OCI-M1 (cell line): ENCODE measurements at places on chromosomes 5 and 9.

DNA sequence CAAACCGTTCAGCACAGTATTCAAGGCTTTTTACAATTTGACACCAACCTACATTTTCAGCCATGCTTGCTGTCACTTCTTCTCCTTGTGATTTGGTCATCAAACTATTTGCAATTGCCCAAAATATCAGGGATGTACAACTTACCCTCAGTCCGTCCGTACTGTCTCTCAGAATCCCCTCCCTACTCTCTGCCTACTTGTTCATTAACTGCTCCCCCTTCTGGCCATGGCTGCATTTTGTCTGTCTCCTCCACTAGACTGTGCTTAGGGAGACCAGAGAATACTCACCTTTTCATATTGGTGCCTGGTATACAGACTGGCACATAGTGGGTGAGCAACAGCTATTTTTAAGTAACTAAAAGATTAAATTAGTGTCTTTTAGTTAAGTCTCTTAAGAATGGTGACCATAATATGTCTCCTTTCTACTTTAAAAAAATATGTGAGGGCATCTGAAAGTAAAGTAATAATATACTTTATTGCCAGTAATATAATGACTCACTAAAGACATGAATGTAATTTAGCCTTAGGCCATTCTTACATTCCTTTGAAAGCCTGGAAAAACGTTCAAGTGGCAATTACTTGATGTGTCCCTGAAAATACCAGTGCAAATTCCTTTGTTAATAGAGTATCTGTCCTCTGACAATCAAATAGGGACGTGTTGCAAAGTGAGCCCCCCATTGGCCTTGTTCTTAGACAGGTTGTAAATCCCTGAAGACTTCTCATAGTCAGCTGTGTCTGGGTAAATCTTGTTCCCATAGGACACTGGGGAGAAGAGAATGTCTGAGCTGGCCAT lies 27.8 kb downstream of the PRLR start:
- peak; percentile 42 for DNase-seq

DNA sequence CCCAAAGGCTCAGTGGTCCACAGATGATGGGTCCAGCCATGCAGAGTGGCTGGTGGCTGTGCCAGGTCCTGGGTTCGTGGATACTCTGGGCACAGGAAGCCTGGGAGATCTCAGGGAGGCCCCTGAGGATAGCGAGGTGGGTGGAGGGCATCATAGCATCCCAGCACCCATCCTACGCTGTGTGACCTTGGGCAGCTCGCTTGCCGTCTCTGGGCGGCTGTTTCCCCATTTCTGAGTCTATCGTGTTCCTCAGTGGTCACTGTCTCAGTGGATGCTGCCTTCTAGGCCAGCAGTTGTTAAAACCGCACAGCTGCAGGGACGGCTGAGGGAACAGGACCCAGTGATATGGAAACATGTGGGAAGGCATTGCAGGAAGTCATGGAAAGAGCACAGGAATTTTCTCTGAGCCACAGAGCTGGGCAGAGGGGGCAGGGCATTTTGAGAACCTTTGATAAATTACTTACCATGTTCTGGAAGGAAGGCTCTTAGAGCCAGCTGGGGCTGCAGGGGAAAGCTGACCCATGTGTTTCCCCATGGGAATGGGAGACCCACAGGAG lies 86.4 kb upstream of the COL5A1 start:
- DNase-seq, result no peak

DNA sequence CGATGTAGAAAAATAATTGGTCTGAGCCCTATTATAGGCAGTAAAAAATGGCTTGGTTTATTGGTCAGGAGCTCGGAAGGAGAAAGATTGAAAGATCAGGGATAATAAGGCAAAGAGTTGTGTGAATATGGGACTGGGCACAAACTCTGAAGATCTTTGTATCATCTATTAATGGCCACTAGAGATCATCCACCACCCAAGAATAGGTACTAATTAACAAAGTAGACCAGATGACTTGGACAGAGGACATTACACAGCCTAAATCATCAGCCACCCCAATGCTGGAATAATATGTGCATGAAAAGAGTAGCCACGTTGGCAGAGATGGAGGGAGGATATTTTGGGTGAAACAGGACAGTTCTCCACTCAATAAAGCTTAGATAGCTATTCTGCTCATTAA lies 364.1 kb downstream of the EFNA5 start:
- DNase-seq, result no peak

DNA sequence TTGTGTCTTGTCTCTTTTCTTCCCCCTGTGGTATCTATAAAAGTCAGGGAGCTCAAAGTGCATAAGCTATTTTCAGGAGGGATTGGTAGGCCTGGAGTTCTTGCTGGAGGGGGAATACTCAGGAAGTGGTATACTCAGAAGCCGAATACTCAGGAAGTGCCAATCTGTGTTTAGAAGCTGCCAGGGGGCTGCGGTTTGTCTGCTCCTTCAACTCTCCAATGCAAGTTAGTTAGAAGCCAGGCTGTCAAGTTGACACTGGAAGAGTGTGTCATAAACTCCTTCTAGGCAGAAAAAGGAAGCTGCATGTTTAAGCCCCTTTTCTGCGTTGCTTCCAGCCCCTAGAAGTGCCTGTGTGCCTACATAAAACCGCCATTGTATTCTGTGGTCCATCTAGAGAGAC lies 366.5 kb downstream of the TAF11L14 start:
- peak; percentile 57 for DNase-seq

- no peak for DNase-seq
Observed at GRCh38 chr5:136399527-136399926, 34.2 kb upstream of the TRPC7 start.

DNA sequence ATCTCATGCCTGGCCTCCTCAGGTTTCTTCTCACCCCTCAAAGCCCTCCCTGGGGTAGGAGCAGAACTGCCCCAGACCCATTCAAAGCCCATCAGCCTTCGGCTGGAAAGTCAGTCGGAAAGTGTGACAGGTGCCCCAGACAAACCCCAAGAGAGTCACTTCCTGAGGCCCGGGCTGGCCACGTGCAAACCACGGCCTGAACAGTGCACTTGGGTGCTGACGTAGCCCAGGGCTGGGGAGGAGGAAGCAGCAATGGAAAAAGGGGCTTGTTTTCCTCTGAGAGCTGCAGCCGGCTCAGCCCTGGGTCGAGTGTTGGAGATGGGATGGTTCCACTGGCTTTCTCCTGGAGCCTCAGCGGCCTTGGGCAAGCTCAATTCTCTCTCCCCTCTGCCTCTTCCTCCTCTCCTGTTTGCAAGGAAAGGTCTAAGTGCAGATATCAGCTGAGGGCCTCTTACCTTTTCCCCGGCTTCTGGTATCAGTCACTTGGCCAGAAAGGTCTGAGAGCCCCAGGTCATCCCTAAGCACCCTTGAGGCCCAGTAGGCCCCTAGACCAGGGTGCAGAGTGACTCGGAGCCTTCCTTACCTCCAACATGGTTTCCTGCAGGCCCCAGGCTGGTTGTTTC lies 5.9 kb upstream of the EGR1 start:
- DNase-seq, result no peak

DNA sequence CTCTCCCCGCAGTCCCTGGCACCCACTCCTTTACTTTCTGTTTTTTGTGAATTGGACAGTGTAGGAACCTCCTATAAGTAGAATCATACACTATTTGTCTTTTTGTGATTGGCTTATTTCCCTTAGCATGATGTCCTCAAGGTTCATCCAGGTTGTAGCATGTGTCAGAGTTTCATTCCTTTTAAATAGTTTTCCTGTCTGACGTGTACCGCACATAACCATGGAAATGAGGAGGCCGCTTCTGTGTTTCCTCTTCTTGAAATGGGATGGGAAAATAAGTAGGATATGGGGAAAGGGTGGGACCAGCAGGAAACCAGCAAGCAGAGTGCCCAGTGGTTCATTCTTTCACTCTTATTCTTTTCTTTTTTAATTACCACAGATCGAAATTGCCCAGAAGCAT lies 72.6 kb upstream of the ENTREP1 start:
- no peak for DNase-seq

- no peak for DNase-seq
Observed at GRCh38 chr9:127083138-127083980, 39.1 kb downstream of the ANGPTL2 start.

DNA sequence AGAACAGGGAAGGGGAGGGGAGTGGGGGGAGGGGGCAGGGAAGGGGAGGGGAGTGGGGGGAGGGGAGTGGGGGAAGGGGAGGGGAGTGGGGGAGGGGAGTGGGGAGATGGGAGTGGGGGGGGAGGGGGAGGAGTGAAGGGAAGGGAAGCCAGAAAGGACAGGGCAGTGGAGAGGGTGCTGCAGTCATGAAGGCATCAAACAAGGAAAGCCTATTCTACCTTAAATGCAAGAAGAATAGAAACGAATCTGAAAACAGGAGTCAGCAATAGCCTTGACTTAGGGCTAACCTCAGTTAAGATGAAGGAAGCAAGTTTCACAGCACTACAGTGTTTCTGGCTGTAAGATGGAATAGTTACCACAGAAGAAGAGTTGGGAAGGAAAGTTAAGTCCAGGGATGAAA lies 59.5 kb downstream of the CAMSAP1 start:
- peak; percentile 3 for DNase-seq

- DNase-seq, result no peak
Observed at GRCh38 chr9:981491-981898, 5.0 kb downstream of the DMRT3 start.

DNA sequence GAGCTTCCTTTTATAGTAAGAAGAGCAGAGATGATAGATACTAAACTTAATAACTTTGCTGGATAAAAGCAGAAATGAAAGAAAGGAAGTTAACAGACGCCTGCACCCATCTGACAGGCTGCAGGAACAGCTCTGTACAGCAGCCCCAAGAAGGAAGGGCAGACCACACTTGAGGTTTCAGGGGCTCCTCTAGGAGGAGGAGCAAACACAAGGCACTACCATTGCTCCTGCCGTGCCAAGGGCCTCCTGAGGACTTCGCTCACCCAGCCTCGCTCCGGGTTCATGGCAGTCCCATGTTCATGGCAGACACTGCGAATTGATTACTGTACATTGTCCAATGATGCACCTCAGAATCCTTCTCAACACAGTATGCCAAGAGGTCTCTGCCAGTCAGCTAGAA lies 85.1 kb downstream of the AMBP start:
- DNase-seq, result no peak

GRCh38 chr9:80013891-80014290 lies 442.1 kb downstream of the TLE4 start:
- DNase-seq, result no peak

- DNase-seq, result no peak
Observed at GRCh38 chr5:38463634-38464521, 92.6 kb downstream of the LIFR start.

GRCh38 chr5:175201393-175201792 lies 242.6 kb downstream of the DRD1 start:
- no peak for DNase-seq
